ENCODE measurements at places on chromosomes 4 and X.

DNA sequence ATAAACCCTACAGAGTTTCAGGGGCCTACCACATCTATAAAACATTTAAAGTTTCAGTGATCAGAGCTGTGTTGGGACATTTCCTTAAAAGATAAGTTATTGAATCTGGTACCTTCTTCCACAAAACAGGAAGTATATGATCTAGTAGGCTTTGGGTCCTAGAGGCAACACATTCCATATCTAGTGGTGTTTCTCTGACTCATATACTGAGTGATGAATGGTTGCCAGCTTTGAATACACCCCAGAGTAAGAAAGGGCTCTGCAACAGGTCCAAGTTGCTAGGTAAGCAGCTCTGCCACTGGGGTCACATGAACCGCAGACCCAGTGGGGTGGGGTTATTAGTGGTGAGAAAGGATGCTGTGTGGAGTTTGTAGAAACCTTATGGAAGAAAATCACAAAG is 32.4 kb upstream of the BLTP1 start:
- no peak for DNase-seq

- DNase-seq: no peak
These were observed 58.7 kb downstream of the TLL1 start for GRCh38 chr4:165931741-165932140.

DNA sequence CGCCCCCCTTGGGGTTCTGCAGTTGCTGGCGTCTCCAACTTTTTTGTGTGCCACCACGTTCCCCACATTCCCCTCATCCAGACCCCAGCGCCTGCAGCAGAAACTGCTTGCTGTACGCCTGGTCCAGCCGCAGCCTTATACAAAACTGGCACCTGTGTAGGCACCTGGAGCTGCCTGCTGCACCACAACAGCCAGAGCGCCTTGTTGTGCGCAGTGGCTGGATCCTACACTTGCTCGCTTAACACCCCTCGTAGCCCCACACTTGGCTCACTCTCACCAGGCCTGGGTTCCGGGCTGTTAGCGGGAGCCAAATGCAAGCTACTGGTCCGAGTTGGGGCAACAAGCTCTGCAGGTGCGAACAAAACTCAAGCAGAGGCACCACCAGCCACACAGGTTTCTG is 136.8 kb downstream of the TECRL start:
- no peak for DNase-seq

DNA sequence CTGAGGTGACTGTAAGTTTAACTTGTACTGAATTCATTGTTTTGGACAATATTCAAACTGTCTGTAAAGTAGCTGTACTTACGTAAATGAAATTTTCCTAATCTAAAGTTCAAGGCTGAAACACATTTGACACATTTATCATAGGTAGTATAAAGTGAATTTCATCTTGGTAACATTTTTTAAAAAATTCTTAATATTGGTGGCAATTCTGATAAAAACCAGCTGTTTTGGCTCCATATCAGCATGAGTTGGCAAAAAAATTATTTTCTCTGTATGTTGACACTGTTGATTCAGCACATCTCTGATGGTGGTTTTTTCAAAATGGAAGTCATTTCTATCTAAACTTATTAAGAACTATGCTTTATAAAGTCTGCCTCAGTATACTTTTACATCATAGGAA is 30.9 kb downstream of the CXorf58 start:
- no peak for DNase-seq

DNA sequence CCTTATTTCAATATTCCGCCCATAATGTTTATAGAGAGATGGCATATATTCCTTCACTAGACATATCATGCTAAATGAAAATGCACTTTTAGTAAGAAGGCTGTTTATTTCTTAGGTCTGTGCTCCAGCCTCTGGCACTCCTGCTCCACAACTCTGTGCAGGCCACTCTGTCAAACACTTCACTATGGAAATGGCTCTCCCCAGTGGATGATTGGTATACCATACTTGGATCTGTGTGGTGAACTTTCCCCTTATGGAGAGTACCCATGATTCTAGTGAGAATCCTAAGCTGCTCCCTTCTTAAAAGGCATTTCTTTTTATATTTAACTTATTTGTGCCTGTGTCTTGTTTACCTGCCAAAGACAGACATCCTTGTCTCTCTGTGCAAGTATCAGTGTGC is 480.1 kb upstream of the GALNT7 start:
- DNase-seq: no peak

Measured in activated T-helper 9 cell treated with anti-CD3 and anti-CD28 coated beads, Interleukin-2, amount 50 U/mL, for 16 hours (primary cell).